Stomach (tissue), 19 donors: ENCODE measurements at places on chromosomes 1 and 21. TPM values are rescaled to one million over a fixed set of nuclear protein-coding genes. Genes with fewer than 3 reads are reported as not detected.

GRCh38 chr1:143661418-143662101, 310.2 kb downstream of the FAM72C start:
- no peaks in the 10 kb centered on the region for H3K36me3 ChIP-seq
- peak; percentile 13 for DNase-seq
- H3K4me1 ChIP-seq: peaks cover 10% of the 10 kb centered on the region
- peaks cover 34% of the 10 kb centered on the region for H3K27me3 ChIP-seq
- H3K4me3 ChIP-seq: no peak overlapping the region
- no peak overlapping the region for H3K27ac ChIP-seq

DNA sequence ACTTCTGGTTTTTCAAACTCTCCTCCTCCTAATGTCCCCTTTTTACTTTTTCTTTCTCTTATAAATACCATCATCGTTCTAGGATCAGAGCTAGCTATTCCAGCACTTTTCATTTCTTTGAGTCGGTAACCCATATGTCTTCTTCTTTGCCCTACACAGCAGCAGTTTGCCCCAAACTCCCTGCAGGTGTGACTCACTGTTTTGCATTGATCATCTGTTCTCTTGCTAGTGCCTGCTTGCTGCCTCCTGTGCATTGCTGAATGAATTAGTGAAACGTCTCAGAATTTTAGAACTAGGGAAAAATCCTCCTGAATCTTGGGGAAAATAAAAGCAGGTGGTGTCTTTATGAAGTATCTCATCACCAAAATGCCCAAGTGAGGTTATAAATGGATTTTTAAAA, 21.7 kb downstream of the KCNK2 start:
- H3K36me3 ChIP-seq: no peaks in the 10 kb centered on the region
- no peaks in the 10 kb centered on the region for H3K4me1 ChIP-seq
- H3K27me3 ChIP-seq: no peaks in the 10 kb centered on the region

DNA sequence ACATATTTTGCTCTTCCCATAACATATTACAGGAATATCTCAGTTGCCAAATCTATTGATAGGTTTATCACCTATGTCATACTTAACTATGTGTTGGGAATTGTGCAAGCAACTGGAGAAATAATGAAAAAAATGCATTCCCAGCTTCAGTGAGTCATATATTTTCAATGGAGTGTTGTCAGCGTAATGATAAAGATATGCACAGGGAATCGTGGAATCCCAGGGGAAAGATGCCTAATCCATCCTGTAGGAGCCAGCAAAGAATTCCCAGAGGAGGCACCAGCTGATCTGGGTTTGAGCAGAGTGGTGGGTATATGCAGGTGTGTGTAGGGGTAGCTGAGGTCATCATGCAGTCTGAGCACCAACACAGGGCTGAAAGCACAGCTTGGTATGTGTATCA, 213.3 kb upstream of the DAB1 start:
- no peaks in the 10 kb centered on the region for H3K36me3 ChIP-seq
- H3K4me3 ChIP-seq: no peak overlapping the region
- no peak overlapping the region for H3K27ac ChIP-seq
- no peak for DNase-seq
- no peaks in the 10 kb centered on the region for H3K27me3 ChIP-seq

GRCh38 chr21:34838956-34839820, 170.4 kb downstream of the CLIC6 start:
- peak overlapping the region; percentile 13 for H3K27ac ChIP-seq
- H3K4me3 ChIP-seq: no peak overlapping the region
- DNase-seq: no peak
- peaks cover 34% of the 10 kb centered on the region for H3K4me1 ChIP-seq
- no peaks in the 10 kb centered on the region for H3K27me3 ChIP-seq

DNA sequence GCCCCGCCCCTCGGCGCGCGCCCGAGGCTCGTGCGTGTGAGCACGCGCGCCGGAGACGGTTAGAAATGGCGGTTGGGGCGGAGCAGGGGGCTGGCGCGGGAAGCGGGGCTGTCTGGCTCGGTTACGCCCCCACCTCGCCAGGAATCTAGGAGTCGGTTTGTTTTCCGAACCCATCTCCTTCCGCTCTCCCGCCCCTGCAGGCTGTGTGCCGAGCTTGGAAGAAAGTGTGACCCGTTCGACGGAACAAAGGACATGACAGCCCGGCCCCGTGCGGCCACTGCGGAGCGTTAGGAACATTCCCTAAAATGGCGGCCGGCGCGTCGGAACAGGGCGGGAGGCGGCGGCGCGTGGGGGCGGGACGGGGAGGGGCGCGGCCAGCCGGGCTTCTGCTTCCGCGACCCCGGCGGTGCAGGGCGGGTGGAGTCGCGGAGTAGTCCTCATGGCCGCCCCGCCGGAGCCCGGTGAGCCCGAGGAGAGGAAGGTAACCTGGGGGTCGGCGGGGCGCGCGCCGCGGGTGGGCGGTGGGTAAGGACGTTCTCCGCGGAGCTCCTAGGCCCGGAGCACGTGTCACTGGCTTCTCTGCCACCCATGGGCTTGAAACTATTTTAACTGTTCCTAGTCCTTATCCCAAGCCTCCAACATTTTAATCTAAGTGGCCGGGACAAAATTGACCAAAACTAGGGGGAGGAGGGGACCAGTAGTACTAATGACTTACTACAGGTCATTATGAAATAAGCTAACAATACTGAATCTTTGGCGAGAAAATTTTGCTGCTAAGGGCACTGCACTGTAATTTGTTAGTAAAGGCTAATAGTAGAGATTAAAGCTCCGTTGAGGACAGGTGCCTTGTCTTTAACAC, at the start of gene COX20:
Gene COX20, plus strand, starts transcription at position 383 of the 859 bp plus-strand sequence. Its CDS starts 57 bp downstream, at position 440.
- no peak for DNase-seq
- H3K4me3 ChIP-seq: peak within 1 kb of the TSS; percentile 67
- peak within 1 kb of the TSS; percentile 100 for H3K27ac ChIP-seq
- H3K4me1 ChIP-seq: peaks cover 59% of the 10 kb centered on the region
- H3K27me3 ChIP-seq: no peaks in the 10 kb centered on the region

DNA sequence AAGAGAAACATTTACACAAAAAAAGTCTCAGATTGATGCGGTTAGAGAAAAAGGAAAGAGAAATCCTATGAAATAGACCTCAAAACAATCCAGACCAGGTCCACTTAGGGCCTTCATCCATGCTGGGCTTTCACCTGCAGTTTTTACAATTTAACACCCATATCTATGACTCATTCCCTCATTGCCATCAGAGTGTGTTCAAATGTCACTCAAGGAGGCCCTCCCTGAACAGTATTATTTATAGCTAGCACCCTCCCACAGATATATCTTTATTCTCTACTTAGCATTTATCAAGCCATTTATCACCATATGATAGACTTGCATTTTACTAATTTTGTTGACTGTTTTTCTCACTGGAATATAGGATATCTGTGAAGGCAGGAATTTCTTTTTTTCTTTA, 824 bp upstream of the KRTAP21-3 start:
- no peaks in the 10 kb centered on the region for H3K27me3 ChIP-seq
- H3K4me1 ChIP-seq: no peaks in the 10 kb centered on the region
- no peaks in the 10 kb centered on the region for H3K36me3 ChIP-seq
- H3K27ac ChIP-seq: no peak overlapping the region
- H3K4me3 ChIP-seq: no peak overlapping the region
- no peak for DNase-seq

GRCh38 chr21:46216132-46216747, 12.3 kb downstream of the LSS start:
- no peaks in the 10 kb centered on the region for H3K4me1 ChIP-seq
- no peak for DNase-seq
- H3K27ac ChIP-seq: no peak overlapping the region

DNA sequence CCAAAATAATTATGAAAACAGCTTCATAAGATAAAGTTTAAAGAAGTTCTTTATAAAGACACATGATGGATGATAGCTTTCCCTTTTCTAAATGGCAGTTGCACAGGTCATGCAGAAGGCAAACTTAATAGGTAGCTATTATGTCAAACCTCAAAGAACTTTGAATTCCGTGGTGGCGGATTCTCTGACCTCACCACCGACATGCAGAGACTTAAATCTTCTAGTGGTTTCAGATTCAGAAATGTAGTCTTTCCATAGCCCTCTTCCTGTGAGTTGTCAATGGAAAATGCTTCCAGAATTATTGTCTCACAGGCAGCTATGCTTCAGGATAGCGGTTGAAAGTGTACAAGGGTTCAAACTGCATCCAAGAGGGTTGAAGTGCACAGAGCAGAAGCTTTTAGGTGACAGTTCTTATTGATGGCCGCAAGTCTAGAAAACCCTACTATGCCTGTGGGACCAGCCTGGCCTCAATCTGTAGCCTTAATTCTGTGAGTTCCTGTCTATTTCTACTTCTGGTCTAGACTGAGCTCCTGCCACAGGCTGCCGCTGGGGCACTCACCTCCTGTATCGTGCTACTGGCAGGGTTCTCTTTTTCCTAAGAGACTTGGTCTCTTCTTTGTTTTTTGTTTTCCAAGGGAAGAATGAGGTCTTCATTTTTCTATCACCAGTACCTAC, 117.0 kb upstream of the ERRFI1 start:
- peak; percentile 45 for DNase-seq
- no peaks in the 10 kb centered on the region for H3K27me3 ChIP-seq
- H3K4me1 ChIP-seq: peaks cover 4% of the 10 kb centered on the region
- H3K36me3 ChIP-seq: no peaks in the 10 kb centered on the region
- H3K4me3 ChIP-seq: no peak overlapping the region

DNA sequence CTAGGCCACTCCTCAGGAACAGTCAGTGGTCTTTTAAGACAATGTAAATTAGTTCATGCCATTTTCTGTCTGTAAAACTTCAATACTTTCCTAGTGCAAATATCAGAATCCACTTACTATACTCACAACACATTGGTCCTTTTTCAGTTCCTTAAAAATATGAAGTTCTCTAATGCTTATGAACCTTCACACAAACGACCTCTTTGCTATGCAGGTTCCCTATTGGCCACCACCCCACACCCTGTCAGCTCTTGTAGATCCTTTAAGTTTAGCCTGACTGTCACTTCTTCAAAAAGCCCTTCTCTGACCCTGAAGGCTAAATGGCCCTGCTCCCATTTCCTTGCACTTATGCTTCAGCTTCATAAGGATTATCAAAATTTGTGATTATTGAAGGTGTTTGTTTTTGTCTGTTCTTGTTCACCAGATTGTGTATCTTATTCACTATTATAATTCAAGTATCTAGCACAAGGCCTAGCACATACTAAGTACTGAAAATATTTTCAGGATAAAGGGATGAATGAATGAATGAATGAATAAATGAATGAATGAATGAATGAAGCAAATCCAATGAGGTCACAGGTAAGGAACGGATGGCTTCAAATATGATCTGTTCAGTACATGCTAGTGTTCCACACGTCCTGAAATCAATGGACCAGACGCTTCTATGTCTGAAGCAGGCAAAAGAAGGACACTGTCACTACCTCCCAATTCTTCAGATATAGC, 373.9 kb downstream of the VAV3 start:
- peaks cover 21% of the 10 kb centered on the region for H3K4me1 ChIP-seq
- H3K27ac ChIP-seq: no peak overlapping the region
- peak; percentile 11 for DNase-seq
- H3K4me3 ChIP-seq: no peak overlapping the region
- no peaks in the 10 kb centered on the region for H3K27me3 ChIP-seq
- no peaks in the 10 kb centered on the region for H3K36me3 ChIP-seq

- peaks cover 15% of the 10 kb centered on the region for H3K4me1 ChIP-seq
- peaks cover 47% of the 10 kb centered on the region for H3K36me3 ChIP-seq
- H3K4me3 ChIP-seq: no peak overlapping the region
- peak; percentile 83 for DNase-seq
- H3K27ac ChIP-seq: peak overlapping the region; percentile 68
Observed at GRCh38 chr1:30877205-30877912, 31.2 kb downstream of the SDC3 start.

- H3K27me3 ChIP-seq: no peaks in the 10 kb centered on the region
- H3K4me3 ChIP-seq: peak overlapping the region; percentile 95
- H3K4me1 ChIP-seq: peaks cover 34% of the 10 kb centered on the region
- H3K36me3 ChIP-seq: no peaks in the 10 kb centered on the region
- DNase-seq: peak; percentile 63
Observed at GRCh38 chr1:113929750-113930498, 800 bp downstream of the HIPK1 start.

DNA sequence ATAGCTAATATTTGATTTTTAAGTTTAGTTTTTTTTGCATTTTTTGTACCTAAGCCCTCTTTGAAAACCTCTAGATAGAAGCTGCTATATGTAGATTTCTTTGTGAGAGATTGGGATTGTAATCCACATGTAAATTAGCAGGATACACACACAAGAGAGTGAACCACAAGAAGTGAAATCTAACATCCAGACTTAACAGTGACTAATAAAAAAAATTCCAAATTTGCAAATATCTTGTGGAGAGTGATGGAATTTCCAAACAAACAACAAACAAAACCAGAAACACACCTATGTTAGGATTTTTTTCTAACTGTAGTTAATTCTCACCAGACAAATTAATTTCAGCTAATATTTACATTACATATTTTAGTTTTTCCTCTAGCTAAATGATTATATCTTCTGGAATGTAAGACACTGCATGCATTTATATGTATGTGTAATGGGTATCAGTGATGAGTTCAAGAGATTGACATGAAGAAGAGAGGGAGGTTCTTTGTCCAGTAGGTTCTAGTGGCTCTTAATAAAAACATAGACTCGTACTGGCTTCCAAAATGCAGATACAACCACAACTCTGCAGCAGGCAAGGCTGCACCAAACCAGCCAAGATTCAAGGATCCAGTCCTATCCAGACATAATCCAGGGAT, 12.8 kb downstream of the CLDN17 start:
- no peaks in the 10 kb centered on the region for H3K36me3 ChIP-seq
- no peak for DNase-seq

The FAM229A gene
- 8.8 TPM for total RNA-seq

The CRYBG2 gene
- 12.7 TPM for total RNA-seq

The FALEC gene
- not detected for total RNA-seq

The SLC1A7 gene
- total RNA-seq: not detected

The LMOD1 gene
- total RNA-seq: 399 TPM

The TCHH gene
- total RNA-seq: not detected

The ENSA gene
- total RNA-seq: 349 TPM

The SLC26A9 gene
- 38.4 TPM for total RNA-seq

The ZBTB40 gene
- total RNA-seq: 17.2 TPM

The PROX1 gene
- 4.0 TPM for total RNA-seq

The SPRR2G gene
- total RNA-seq: not detected

The SYPL2 gene
- total RNA-seq: not detected

The HPDL gene
- 4.1 TPM for total RNA-seq
